Hematopoietic multipotent progenitor cell treated with erythropoietin and hydrocortisone succinate and interleukin-3 and kit ligand, for 4 days (in vitro differentiated cells): ENCODE measurements at places on chromosomes 16 and 17.

GRCh38 chr17:42039794-42040763 is 10.3 kb downstream of the C17orf113 start:
- peak; percentile 43 for DNase-seq

- DNase-seq = peak; percentile 91
These were observed 28.5 kb downstream of the MXRA7 start for GRCh38 chr17:76682296-76682695.

DNA sequence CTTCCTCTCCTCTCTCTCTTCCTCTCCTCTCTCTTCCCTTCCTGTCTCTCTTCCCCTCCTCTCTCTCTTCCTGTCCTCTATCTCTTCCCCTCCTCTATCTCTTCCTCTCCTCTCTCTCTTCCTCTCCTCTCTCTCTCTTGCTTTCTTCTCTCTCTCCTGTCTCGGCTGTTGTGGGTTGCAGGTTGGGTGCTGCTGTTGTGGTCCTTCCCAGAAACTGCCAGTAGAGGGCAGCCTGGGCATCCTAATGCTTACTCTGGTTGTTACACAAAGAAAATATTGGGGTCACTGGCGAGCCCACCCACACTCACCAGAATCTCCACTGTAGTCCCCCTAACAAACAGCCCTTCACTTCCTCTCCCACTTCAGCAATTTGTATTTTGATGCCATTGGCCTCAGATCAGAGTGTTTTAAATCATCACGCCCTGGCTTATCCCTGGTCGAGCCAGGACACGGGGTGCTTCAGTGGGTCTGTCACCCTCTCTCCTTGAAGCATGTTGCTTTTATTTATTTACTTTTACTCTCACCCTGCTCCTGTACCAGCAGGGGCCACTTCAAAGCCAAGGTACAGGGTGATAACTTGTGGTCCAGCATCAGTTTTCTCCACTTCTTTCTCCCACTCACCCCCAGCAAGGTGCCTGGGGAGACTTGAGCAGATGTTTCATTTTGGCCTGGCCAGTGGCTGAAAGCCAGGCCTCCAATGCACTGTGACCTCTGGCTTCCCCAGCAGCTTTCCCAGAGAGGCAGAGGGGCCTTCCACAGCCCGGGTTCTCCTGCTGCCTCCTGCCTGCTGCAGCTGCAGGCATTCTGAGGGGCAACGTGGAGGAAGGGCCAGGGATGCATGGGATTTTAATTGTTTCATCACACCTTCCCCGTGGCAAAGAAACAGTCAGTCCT is 4.7 kb upstream of the MMP15 start:
- DNase-seq = peak; percentile 73

DNA sequence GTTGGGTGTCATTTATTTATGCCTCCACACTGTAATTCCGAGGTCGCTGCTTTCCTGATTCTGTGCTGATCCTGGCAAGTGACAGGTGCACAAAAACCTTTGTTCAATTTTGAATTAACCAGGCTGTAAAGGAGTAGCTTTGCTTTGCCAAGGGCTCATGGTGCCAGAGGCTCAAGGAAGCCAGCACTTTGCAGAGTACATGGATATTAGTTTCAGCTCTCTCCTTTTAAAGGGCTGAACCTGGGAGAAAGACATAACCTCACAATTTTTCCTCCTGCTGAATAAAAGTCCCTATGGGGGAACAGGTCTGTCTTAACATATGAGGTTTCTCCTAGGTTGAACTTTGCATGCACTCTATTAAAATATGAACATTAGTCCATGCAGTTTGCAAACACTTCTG is 227.6 kb upstream of the WSB1 start:
- DNase-seq = no peak

GRCh38 chr17:51050291-51051033 is 70.2 kb downstream of the SPAG9 start:
- no peak for DNase-seq

GRCh38 chr17:55152236-55152635 is 112.5 kb upstream of the HLF start:
- DNase-seq = no peak

DNA sequence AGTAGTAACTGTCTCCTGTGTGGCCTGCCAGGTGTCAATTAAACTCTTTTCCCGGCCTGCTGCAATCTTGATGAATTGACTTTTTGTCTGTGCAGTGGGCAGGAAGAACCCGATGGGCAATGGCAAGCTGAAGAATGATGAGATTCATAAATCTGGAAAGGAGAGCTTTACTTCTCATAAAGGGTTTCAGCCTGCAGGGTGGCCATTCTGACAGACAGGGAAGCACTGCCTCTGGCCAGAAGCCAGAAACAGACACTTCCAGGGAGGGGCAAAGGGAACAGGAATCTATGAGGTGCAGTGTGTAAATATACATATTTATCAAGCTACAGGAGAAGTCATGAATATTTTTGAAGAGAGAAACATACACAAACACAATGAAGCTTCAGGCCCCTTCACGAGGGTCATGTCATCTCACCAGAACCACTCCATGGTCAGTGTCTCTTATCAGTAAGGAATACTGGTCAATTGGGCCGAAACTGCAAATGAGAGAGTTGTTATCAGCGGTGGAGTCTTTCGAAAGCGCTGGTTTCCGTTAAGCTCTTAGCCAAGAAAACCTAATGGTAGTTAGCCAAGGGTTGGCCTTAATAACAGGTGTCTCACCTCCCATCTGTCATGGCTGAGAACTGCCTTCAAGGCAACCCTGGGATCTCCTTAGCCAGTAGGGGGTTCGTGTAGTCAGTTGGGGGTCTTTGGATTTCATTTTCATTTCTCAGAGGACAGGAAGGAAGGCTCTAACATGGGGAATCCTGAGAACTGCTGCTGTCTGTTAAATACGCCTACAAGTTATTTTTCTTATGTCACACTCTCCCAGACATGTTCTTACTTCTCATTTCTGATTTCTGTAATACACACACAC is 1.2 kb upstream of the NARF start:
- DNase-seq = peak; percentile 60

DNA sequence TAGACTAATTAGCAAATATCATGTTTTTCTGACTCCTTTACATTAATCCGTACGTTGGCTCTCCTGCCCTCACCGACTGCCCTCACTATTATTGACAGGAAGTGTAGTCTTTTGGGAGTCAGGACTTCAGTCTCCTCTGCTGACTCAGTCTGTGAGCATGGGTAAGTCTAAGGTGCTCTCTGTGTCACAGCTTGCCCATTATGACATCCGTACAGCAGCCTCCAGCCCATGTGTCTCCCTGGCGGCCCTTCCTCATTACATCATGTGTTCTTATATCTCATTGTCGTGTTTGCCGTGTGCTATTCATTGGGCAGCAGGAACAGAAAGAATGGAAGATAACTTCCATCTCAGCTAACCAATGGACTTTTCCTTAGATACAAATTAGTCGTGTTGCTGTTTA is 77.5 kb downstream of the MRTFB start:
- DNase-seq = no peak

DNA sequence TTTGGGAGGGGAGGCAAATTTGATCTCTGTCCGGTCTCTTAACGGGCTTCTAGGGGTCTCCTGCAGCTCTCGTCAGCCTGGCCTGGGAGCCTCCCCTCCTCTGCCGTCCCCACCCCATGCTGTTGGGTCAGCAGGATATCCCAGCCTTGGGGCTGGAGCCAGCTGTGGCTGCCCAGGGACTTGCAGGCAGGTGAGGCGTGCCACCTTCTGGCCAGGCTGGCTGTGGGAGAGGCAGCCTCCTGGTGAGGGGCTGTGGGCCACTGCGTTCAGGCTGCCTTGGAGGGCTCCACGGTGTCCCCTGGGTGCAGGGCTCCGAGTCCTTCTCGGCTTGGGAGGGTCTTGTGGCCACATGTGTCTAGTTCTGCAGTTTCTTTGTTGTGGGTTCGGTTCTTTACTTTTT is 34.6 kb downstream of the TBCD start:
- no peak for DNase-seq

DNA sequence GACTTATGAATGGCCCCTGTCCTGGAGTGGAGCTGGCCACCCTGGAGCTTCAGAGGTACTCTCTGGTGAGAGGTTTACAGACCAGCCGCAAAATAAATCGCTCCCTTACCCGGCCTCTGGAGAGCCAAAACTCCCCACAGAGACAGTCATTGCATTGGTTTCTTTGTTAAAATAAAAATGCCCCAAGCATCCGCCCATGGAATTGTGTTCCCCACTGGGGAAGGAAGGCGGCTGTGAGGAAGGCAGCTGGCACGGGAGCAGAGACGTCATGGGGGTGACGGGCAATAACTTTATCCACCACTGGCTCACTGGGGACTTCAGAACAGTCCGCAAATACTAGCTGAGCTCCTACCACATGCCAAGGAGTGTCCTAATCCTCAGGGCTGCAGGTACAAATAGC is 266.2 kb upstream of the FOXF1 start:
- no peak for DNase-seq

GRCh38 chr17:80822700-80823410 is 168.8 kb upstream of the CHMP6 start:
- DNase-seq = peak; percentile 69

DNA sequence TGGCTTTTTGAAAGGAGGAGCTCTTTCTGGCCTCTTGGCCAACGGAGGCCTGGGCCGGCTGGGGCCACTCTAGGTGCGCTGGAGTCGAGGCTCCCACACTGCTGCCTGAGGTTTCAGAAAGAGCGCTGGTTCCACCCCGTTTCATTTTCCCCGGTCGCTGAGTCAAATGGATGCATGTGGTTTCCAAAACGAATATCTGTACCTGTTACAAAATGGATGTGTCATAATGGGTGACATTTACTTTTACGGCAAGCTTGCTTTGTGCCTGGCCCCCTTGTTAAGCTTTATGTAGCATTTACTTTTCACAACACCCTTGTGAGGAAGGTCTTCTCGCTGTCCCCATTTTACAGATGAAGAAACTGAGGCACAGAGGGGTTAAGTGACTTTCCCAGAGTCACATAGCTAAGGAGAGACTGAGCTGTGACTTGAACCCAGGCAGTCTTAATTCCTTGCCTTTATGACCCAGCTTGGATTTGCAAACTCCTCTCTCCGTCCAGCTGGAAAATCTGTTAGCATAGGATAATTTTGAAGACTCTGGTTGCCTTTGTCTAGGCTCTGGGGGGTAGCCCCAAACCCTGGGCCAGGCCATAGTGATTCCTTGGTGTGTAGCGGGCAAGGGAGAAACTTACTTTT is 10.6 kb downstream of the KSR1 start:
- DNase-seq = peak; percentile 60

GRCh38 chr16:35492225-35492624 is 2032.8 kb downstream of the TP53TG3F start:
- no peak for DNase-seq

DNA sequence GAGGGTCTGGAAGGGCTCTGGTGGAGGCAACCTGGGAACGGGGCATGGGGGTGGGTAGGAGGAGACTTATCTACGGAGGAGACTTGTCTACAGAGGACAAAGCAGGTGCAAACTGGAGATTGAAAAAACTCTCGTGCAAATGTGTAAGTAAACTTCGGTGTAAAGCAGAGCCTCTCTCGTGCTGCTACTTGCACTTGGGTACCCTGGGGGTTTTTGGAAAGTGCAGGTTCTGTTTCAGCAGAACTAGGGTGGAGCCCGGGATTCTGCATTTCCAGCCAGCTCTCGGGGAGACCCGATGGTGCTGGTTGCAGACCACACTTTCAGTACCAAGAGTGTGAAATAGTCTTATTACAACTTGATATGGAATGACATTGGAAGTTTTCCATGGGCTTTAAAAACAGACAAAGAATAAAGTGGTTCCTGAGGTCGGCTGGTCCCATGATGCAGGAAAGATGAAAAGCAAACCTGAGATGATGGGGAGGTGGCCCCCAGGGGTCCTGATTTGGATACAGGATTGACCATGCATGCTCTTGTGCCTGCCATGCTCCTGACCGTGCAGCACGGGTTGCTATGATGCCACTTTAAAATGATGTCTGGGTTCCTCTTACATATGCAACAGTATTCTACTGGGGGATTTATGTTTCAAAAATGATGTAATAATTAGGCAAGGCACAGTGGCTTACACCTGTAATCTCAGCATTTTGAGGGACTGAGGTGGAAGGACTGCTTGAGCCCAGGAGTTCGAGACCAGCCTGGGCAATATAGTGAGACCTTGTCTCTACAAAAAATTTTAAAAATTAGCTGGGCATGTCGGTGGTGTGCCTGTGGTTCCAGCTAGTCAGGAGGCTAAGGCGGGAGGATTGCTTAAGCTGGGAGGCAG is 69.3 kb downstream of the IRF8 start:
- DNase-seq = no peak

DNA sequence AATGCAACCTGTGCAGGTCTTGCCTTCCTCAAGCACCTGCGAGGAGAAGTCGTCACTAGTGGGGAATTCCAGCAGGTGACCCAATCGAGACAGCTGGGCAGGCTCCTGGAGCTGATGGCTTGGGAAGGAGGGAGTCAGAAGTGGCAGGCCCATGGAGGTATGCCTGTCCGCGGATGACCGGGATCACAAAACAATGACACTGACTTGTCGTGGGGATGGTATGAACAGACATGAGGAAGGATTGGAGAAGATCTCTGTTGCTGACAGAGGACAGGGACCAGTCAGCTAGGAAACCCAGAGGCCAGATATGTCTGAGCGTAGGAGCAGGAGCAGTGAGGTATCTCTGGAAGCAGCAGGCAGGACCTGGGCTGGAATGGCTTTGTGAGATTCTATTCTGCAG is 233.3 kb downstream of the SOX9 start:
- DNase-seq = no peak

GRCh38 chr17:61469949-61470348 is 17.7 kb downstream of the TBX4 start:
- DNase-seq = no peak

DNA sequence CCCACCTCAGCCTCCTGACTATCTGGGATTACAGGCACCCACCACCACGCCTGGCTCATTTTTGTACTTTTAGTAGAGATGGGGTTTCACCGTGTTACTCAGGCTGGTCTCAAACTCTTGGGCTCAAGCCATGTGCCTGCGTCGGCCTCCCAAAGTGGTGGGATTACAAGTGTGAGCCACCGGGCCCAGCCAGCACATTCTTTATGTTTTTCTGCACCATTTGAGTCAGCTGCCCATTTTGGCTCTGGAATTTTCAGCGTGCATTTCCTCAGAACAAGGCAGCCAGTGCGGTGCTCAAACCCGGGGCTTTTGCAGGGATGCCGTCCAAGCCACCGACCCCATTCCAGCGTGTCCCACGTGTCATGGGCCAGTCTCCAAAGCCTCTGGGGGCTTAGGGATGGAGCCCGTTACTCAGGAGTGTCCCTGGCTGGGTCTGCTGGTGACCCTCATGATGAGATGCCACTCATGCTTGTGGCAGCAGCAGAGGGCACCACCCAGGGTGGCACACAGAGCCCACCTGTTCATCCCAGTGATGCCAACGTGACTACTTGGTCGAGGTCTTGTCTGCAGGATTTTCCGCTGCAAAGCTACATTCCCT is 3.7 kb upstream of the RAB40C start:
- DNase-seq = no peak

- DNase-seq = no peak
These were observed 3.9 kb upstream of the KRT15 start for GRCh38 chr17:41522301-41523224.

GRCh38 chr16:58508671-58509251 is 6.6 kb upstream of the SETD6 start:
- DNase-seq = no peak
